ENCODE measurements at places on chromosomes 5 and 9. TPM values are rescaled to one million over a fixed set of nuclear protein-coding genes. Genes with fewer than 3 reads are reported as not detected.

The UNC13B gene
- total RNA-seq = 24.4 TPM

The IL5 gene
- not detected for total RNA-seq

The FOXD4L6 gene
- 0.28 TPM for total RNA-seq

The ATP10B gene
- 3.7 TPM for total RNA-seq

DNA sequence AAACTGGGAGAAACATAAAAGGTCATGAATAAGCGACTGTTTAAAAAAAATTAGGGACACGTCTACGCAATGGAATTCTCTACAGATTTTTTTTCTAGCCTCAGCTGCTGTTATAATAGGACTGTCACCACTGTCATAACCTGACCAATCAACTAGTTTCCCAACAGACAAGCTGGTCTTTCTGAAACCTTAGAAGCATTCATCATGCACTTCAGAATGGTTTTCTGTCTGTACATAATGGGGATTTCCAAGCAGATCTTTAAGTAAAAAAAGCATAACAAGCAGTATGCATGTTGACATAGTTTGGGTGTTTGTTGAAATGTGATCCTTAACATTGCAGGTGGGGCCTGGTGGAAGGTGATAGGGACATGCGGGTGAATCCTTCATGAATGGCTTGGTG, 58.3 kb upstream of the SEMA6A start:
- no peak for DNase-seq

DNA sequence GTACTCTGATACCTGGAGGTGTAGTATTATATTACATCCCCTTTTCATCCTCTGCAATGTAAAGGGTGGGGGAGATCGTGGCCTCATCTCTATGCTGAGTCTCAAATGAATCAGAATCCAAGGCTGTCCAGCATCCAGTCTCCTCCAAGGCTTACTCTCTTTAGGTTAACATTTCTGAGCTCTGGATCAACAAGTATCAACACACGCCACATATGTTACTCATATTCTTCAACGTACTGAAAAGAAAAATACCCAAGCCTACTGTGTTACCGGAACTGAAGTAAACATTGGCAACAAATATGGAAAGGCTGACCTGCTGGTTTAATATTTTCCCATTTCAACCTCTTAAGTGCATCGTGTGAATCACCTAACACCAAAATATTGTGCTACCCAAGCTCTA, 241.8 kb downstream of the GAS1 start:
- no peak for DNase-seq

DNA sequence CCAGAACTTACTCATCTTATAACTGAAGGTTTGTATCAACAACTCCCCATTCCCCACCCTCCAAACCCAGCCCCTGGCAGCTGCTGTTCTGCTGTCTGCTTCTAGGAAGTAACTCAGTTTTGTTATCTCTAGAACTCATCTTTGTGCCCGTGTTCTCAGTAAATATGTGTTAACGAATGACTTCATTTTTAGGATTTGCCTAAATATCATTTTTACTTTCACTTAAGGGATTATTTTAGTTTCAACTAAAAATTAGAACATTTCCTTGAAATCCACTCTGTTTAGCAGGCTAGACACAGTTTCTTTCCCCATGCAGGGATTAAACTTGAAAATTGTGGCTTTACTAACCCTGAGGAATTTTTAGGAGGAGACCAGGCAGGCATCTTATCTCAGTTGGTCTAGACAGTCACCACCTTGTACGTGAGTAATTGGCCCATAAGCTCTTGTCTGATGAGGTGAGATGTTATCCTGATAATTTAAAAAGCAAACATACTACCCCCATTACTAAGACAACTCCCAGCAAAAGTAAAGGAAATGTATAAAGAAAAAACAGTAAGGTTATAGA, 68.2 kb upstream of the TNFAIP8 start:
- no peak for DNase-seq

DNA sequence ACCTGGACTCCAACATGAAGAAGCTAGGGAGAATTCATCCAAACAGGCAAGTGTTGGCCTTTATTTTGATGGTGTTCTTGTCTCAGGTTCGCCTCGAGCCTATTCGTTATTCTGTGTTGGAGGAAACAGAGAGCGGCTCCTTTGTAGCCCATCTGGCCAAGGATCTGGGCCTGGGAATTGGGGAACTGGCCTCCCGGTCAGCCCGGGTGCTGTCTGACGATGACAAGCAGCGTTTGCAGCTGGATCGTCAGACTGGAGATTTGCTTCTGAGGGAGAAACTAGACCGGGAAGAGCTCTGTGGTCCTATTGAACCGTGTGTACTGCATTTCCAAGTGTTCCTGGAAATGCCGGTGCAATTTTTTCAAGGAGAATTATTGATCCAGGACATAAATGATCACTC, 367 bp downstream of the PCDHB4 start:
- DNase-seq = no peak

DNA sequence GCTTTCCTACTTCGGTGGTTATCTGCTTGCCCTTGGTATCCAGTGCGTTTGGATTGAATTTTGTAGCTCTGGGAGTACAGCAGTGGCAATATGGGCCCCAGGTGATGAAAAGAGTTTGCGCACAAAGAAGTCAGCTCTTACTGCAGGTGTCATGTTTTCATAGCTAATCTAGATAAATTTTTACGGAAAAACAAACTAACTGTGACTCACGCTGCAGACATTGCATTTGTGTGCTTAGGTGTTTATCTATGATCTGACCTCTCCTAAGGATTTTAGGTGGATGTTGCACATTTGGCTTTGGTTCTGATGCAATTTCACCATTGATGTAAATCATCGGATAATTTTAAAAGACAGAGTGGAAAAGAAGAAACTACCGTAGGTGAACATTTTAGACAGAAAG, 92.1 kb downstream of the VCAN start:
- peak; percentile 45 for DNase-seq

- DNase-seq = no peak
Measured at GRCh38 chr9:84940294-84940693, 270.8 kb downstream of the NTRK2 start.

DNA sequence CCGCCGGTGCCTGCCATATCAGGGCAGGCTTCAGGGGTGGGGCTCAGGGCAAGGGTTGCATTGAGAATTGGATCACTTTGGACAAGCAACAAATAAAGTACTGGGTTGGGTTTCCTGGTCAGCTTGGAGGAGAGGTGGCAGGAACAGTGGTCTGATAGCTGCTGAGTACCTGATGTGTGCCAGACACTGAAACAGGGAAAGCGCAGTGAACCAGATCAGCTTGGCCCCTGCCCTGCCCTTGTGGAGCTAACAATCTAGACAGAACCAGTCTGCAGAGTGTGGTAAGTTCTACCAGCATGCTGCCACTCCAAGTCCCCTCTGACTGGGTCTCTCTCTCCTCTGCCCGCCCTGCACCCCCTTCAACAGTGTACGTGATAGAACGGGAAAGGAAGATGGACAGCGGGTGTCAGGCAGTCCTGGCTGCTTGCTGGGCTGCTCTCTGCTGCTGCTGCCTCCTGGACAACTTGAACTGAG, 53.4 kb downstream of the CYSTM1 start:
- DNase-seq = no peak

GRCh38 chr5:172853355-172853975, 19.4 kb downstream of the ERGIC1 start:
- no peak for DNase-seq

- DNase-seq = no peak
Measured at GRCh38 chr9:137387114-137387890, 35.7 kb downstream of the EXD3 start.

DNA sequence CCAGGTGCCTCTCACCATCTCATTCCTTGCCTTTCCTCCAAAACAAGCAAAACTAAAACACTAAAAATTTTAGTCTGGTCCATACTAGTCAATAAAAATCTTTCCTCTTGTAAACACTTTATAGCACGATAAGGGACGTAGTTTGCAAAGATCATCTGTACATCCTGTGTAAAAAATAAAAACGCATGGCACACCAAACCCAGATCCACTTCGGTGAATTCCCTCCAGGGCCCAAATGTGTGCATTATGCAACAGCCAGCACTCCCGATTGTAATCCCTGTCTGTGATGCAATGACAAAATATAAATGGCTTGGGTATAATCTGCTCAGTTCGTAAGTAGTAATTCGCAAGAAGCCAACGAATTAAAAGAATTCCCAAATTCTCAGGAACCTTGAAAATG, 1.4 kb downstream of the FAM169A start:
- no peak for DNase-seq

DNA sequence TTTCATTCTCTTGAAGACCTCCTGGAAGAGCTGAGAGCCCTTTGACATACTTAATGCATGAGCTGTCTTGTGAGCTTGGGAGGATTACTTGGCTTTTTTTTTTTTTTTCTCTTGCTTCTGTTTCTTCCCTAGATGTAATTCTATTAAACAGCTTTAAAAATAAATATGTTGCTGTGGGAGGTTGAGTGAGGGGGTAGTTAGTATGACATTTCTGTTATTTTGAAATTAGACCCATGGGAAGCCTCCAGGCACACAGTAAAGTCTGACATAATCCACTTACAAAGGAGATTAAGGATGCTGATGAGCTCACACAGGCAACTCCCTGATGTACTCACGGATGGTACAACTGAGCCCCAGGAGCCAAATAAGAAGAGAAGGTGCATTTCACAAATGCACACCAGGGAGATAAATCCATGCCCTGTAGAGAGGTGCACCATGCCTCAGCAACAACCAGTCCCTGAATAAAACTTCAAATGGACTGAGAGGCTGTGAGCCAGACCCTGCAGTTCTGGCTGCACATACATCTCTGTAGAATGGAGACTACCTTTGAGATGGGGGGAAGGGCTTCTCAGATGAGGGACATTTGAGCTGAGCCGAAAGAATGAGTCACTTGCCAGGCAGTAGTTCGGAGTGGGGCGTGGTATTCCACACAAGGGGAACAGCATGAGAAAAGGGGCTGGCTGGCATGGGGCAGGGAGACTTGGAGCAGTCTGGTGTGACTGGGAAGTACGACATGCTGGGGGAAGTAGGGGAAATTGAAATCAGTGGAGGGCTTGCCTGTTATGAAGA, 68.7 kb downstream of the ACTL7B start:
- peak; percentile 44 for DNase-seq

- DNase-seq = no peak
Measured at GRCh38 chr9:68577774-68578591, 37.3 kb upstream of the TMEM252 start.
